ENCODE measurements at places on chromosomes 13 and 19.

DNA sequence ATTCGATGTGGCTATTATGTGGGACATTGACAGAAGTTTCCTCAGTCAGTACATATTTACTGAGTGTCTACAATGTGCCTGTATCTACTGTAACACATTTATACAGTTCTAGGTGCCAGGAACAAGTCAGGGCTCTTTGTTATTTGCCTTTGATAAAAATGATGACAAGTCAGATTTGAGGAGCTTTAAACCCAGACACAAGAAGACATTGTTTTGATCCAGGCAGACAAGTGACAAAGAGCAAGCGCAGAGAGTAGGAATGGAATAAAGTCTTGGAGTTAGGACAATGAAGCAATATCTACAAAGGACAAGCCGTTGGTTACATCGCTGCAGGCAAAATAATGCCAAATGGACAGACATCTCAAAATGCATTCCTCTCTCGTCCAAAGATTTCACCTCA lies 70.1 kb downstream of the ITGBL1 start:
- DNase-seq, result no peak

GRCh38 chr13:29902632-29903305 lies 52.4 kb upstream of the UBL3 start:
- no peak for DNase-seq

GRCh38 chr13:102599426-102600012 lies 2.7 kb downstream of the TPP2 start:
- no peak for DNase-seq

- DNase-seq, result no peak
These were observed 27.4 kb upstream of the ZNF536 start for GRCh38 chr19:30344446-30345425.

DNA sequence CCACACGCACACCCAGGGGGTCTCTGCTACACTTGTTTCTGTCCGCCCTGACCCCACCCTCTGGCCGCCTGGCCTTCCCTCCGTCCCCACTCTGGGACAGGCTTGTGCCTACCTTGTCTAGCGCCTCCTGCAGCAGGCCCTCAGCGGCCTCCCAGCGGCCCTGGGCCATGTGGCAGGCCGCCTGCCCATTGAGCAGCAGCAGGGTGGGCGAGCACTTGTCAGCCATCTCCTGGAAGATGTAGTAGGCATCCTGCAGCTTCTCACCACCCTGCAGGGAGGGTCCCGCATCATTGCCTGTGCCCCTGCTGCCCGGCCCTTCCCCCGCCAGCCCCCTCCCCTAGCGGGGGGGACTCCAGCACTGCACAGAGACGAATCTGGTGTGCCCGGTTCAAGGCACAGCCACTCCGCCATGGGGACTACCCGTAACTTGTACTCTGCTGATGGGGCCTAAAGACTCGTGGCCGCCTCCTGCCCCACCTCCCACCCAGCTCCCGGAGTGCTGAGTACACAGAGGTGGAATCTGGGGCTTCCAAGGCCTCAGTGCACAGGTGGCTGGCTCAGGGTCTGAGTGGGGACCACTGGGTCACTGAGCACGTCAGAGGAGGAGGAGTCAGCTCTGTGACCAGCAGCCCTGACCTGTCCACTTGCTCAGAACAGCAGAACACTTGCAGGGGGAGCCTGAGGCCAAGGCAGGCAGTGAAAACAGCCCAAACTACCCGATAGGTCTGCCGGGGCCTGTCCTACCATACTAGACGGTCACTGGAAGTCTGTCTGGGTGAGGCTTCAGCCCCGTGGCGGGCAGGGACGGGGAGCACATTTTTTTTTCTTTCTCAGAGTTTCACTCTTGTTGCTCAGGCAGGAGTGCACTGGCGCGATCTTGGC lies 7.4 kb upstream of the CERS1 start:
- no peak for DNase-seq

Data from cerebellar nuclear complex (tissue), 1 donor.